Fibroblast of villous mesenchyme (primary cell): ENCODE measurements at places on chromosomes 1 and 21.

DNA sequence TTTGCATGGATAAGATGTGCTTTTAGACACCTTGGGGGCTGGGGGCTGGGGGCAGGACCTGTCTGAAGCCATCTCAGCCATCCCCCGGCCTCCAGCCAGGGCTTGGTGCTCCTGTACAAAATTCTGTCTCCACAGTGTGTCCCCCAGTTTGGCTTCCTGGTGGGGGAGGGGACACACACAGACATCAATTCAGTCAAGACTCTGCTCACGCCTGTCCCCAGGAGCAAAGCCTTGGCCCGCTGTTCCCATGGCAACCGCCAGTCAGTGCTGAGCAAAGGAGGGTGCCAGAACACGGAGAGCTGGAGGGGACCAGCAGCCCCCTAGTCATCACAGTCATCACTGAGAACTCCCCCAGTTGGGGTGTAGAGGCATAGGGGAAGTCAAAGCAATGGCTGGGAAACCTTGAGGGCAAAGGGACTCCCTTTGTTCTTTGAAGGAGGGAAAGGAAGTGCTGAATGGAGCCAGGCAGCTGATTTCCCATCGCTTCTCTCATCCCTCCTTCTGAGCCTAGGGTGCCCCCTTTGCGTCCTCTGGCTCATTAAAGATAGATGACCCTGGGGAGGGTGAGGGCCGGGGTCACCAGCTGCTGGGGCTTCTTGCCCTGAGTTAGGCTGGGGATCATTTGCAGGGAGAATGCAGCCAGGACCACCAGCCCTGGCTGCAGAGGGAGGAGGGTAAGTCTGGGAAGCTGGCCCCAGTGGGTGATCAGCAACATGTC is 134.9 kb upstream of the IPO9 start:
- DNase-seq = no peak

DNA sequence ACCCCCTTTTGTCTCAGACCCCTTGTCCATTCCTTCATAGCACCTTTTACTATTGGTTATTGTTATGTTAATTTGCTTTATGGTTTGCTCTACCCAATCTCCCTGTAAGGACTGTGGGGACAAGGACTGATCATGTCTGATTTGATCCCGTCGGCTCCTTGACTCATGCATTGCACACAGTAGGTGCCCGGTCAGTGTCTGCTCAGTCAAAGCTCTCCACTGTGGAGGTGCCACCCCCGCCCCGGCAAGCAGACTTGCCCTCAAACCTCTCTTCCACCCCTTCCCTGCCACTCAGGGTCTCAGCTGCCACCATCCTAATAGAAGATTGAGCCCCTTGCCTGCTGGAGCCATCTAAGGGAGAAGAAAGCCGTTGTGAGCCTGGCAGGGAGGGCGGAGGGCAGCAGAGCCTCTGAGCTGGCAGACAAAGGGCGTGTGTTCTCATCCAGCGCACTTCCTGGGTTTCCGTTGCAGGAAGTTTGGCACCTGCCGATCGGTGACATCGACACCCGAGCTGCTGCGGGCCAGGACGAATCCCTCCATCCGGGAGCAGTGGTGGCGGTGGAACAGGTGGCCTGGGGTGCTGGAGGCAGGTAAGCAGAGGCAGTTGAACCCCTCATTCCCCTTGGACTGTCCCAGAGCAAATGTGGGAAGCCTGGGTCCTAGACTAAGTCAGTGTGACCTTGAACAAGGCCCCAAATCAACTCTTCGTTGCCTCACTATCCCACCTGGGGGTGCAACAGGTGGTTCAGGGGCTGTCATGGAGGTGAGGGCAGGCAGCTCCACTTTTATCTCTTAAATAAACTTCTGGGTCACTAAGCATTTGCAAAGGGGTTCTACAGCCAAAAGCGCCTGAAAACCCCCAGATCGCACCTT is 2.2 kb upstream of the FBLIM1 start:
- no peak for DNase-seq

- no peak for DNase-seq
These were observed 442.6 kb upstream of the PRMT6 start for GRCh38 chr1:106613861-106614260.

DNA sequence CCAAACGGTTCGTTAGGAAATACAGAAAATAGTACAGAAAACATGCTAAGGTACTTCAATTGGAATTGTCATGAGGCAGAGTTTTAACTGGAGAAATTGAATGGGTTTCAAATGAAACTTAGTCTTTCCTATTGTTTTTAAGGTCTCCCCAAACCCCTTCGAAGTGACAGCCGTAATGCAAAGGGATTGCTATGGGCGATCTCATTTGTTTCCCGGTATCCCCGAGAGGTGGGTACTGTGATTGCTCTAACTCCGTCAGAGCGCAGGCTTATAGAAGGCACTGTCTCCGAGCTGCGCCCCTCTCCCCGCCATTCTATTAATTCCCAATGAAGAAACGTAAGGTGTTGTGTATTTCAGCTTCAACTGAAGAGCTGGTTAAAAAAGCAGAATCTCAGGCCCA is 22.0 kb upstream of the RNF187 start:
- DNase-seq = no peak

- DNase-seq = no peak
These were observed 80.7 kb upstream of the TNR start for GRCh38 chr1:175824079-175824478.

GRCh38 chr1:6274102-6274501 is 13.2 kb upstream of the GPR153 start:
- DNase-seq = no peak

DNA sequence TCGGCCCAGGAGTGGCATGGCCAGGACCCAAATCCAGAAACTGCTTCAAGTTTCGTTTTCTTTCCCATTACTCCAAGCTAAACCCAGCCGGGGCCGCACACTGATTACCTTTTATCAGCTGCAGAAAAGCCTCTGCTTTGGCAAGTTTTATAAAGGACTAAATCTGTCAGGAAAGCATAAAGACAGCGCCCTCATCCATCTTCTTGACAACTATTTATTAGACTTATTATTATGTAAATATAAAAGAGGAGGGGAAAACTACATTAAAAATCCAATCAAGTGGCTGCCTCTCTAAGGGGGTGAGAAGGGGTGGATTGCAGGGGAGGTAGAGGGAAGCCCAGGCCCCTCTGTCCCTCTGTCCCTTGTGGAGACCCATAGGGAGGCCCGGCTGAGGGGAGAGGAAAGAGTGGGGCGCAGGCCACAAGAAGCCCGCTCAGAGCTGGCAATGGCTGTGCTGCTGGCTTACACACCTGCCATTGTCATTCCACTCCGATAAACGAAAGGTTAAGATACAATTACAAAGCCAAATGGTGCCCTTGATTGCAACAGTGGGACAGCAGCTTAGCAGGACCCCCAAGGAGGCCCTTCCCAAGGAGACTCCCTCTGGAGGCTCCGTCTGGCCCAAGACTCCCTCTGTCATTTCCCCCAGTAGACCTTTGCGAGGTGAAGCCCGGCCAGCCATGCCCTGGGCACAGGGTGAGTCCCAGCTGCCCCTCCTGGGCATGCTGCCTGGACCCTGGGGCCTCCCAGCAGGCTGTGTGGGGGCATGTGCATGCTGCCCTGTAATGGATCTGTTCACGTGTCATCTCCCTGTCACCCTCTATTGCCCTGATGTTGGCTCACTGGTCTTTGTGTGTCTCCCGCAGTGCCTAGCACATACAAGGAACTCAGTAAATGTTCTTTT is 45.4 kb downstream of the KCND3 start:
- DNase-seq = no peak

- peak; percentile 19 for DNase-seq
These were observed 48.2 kb downstream of the RASSF5 start for GRCh38 chr1:206555473-206555935.

GRCh38 chr1:98177751-98178150 is 256.9 kb upstream of the DPYD start:
- no peak for DNase-seq

- no peak for DNase-seq
These were observed 7.1 kb downstream of the BLACAT1 start for GRCh38 chr1:205448540-205449253.

GRCh38 chr1:33424205-33424604 is 6.7 kb downstream of the PHC2 start:
- peak; percentile 64 for DNase-seq

DNA sequence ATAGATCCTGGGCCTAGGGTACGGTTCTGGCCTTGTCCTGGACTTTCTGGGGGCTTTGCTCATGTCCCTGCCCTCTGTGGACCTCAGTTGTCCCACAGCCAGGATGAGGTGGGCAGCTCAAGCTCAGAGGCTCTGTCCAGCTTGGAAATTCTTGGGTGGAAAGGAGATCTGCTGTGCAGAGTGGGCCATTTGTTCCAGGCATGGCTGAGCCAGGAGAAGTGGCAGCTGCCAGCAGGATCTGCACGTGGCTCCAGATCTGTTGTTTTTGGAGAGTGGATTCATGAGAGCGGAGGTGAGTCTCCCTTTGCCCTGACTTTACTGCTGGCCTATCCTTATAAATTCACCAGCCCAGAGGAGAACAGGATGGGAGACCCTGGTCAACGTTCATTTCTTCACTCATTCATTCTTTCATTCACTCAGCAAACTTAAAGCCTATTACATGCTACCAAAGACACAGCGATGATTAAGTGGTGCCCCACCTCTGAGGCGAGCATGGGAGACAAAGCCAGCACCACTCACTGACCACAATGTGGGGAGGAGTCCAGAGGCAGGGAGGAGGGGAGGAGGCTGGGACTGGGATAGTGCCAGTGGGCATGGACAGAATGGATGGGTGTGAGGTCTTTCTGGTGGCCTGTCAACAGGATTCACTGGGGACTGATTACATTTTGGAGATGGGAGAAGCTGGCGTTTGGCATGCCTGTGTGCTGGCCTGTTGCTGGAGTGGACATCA is 205.1 kb downstream of the TRABD2B start:
- DNase-seq = no peak

- no peak for DNase-seq
These were observed 37.0 kb downstream of the UBE2G2 start for GRCh38 chr21:44764319-44765230.

DNA sequence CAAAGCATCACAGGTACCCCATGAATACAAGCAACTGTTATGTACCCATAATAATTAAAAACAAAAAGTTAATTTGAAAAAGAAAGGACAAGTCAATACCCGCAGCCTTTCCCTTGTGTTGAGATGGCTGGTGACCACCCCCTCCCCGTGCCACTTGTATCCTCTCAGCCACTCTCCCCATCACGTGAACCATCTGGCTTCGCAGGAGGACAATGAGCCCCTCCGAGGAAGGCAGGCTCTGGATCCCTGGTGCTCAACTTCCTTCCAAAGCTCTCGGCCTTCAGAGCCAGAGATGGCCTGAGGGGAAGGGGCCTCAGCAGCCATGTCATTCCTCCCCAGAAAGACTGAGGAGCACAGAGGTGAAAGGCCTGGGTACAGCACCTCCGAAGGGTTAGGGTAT is 120.4 kb upstream of the RAB4A start:
- DNase-seq = no peak

GRCh38 chr1:203150511-203151297 is 23.2 kb downstream of the ADORA1 start:
- DNase-seq = no peak

DNA sequence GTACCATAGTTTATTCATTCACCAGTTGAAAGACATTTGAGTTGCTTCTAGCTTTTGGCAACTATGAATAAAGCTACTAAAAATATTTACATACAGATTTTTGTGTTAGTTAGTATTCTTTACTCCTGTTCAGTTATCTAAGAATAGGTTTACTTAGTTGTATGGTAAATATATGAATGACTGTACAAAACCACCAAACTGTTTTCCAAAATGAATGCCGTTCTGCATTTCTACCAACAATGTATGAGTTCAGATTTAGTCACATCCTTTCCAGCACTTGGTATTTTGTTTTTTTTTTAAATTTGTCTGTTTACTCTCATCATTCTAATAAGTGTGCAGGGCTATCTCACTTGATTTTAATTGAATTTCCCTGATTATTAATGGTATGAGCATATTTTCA is 3.4 kb upstream of the KIFAP3 start:
- no peak for DNase-seq

- DNase-seq = peak; percentile 73
These were observed 46.8 kb downstream of the UBR4 start for GRCh38 chr1:19163261-19163660.

GRCh38 chr1:89844241-89844807 is 23.5 kb downstream of the LRRC8D start:
- peak; percentile 70 for DNase-seq

DNA sequence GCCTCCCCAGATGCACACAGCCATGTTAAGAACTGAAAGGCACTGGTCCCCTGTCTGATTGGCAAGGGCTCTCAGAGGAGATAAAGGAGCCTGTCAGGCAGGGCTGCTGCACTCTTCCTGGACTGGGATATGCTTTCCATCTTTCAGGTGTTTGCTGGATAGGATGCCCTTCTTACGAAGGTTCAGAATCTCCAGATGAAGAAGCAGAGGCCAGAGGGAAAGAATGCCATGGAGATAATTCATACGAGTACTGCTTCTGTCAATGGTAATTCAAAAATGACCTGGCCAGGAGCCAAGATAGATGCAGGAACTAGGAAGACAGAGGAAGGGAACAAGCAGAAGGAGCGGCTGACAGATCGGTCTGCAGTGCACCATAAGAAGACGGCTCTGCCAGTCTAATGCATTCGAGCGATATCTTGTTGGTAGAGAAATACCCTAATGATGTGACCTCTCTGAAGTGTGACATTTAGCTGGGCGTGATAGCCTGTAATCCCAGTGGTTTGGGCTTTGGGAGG is 16.6 kb upstream of the ATP2B4 start:
- DNase-seq = no peak

- DNase-seq = no peak
These were observed 55.7 kb downstream of the ADGRL4 start for GRCh38 chr1:78950826-78951225.

DNA sequence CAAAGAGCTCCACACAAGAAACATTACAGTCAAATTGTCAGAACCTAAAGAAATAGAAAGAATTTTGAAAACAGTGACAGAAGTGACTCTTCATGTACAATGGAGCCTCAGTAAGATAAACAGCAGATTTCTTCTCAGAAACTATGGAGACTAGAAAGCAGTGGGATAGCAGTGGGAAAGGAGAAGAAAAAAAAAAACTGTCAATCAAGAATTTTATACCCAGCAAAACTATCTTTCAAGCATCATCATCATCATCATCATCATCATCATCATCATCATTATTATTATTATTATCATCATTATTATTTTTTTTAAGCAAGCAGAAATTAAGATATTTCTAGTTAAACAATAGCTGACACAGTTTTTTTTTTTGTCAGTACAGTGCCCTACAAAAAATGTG is 24.2 kb downstream of the CEP170 start:
- DNase-seq = peak; percentile 52

GRCh38 chr21:34827445-34828235 is 158.8 kb downstream of the CLIC6 start:
- DNase-seq = no peak

DNA sequence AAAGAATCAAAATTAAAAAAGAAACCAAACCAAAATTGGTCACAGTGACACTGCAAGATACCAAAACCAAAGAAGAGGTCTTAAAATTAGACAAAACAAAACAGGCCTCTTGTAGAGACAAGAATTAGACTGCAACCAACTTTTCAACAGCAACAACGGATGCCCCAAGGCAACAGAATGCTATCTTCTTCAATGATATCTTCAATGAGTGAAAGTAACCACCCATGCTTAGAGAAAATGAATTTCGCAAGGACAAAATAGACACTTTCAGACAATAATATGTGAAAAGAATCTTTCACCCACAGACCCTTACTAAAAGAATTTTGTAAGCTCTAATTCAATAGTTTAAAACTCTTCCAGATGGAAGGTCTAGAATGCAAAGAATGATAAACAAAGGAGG is 41.7 kb downstream of the USP48 start:
- peak; percentile 33 for DNase-seq

GRCh38 chr1:8348777-8349472 is 31.0 kb downstream of the SLC45A1 start:
- peak; percentile 65 for DNase-seq
